ENCODE measurements at places on chromosomes 11 and 22.
A peak's percentile ranks its signal among the peaks of the same experiment; 100 is the strongest.

DNA sequence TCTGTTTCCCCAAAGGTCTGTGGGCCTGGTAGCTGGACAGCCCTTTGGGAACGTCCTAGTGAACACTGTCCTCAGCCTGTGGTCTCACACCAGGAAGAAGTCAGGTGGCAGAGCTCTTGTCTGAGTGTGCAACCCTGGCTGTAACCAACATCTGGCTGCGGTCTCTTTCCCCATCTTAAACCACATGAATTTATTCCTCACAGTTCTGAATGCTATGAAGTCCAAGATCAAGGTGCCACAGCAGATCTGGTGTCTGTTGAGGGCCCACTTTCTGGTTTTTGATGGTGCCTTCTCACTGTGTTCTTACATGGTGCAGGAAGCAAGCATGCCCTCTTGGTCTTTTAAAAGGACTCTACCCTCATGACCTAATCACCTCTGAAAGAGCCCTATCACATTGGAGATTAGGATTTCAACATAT is 2.7 kb downstream of the UPB1 start:
- DNase-seq, result no peak

DNA sequence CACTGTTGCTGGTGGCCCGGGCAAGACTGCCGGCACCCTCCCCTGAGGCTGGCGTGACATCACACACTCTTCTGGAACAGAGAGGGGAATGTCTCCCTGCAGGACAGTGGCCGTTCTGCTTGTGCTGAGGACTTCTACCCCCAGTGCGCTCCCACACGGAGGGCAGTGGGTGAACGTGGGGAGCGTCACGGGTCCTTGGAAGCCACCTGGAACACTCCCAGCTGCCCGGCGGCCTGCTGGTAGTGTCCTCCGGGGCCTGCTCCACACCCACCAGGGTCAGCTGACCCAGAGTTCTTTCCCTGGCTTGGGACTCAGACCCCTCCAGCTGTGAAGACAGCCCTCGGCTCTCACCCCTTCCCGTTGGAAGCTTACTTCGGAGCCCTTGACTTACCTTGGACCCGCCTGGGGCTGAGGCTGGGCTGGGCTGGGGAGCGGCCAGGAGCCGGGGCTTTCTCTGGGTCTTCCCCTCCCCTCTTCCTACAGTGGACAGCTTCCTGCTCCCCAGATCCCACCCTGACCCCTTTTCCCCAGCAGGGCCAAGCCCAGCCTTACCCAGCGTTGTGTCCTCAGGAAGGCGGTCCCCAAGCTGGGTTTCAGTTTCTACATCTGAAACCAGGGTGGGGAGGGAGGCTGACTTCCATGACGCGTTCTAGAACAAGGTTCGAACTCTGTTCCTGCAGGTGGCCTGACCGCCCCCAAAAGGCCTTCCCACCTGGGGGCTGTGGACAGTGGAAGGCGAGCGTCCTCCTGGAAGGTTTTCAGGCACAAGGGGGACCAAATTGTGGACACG is 14.8 kb upstream of the GAL start:
- no peak for DNase-seq

DNA sequence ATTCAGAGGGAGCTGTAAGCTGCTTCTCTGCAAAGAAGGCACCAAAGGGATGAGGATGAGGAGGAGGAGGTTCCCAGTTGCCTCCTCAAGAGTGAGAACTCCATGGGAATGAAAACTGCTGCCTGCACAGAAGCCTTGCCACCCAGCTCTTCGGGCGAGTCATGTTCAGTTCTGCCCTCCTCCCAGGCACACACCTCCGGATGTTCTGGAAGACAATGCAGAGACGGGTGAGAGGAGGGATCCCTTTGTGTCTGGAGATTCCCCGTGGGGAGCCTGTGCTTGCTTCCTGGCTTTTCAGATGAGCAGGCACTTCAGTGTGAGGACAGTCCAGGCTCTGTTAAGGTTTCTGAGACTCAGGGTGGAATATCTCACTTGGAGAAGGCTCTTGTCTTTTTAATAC is 295.6 kb downstream of the DDX10 start:
- peak; percentile 42 for DNase-seq

DNA sequence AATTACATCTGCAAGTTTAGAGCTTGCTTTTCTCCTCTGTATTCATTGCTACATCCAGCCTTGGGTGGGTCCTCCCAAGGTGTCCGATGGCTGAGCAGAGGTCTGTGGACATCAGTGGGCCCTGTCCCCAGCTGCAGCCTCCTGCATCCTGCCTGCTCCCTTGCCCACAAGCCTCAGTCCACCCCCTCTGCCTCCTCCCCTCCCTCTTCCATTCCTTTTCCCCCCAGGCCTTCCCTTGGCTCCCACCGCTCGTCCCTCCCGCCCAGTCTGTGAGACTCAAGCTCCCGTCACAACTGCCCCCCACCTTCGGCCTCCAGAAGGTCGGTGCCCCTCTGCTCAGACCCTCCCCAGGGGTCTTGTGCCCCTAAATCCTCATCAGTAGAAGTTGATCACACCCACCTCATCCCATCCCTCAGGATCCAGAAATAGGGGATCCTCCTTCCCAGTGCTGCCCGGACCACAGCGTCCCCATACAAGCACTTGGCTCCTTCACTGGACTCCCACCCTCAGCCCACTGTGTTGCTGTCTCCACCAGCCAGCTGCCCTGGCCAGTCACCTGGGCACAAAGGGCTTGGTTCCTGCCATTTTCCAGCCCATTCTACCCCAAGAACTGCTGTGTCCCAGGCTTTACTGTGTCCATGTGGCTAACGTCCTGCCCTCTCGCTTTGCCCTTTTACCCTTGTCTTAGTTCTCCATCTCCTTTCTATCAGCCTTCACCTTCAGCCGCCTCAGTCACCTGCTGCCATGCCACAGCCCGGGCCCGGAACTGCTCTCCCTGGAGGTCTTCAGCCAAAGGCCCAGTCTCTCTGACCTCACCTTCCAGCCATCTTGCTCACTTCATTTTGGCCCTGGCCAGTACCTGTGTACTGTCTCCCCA is 2.2 kb upstream of the OMP start:
- no peak for DNase-seq

DNA sequence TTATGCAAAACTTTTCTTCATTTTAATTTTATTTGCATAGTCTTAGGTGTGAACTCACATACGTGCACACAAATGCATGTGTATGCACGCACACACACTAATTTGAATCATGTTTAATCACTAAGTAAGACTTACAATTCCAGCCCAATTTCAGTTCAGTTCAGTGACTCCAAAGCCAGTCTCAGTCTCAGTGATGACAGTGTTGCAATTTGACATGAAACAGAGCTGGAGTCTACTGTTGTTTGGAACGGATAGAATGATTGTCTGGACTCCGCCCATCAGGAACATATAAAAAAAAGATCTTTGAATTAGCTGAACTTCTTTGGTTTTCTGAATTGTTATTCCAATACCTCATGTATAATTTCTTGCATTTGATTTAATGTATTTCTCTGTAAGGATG is 14.9 kb upstream of the OR51S1 start:
- no peak for DNase-seq

GRCh38 chr11:116333001-116333535 is 439.7 kb downstream of the BUD13 start:
- no peak for DNase-seq

- DNase-seq, result no peak
Observed at GRCh38 chr22:37354670-37355069, 72.4 kb downstream of the CYTH4 start.

- no peak for DNase-seq
Observed at GRCh38 chr11:110491577-110492320, 62.0 kb downstream of the FDX1 start.

DNA sequence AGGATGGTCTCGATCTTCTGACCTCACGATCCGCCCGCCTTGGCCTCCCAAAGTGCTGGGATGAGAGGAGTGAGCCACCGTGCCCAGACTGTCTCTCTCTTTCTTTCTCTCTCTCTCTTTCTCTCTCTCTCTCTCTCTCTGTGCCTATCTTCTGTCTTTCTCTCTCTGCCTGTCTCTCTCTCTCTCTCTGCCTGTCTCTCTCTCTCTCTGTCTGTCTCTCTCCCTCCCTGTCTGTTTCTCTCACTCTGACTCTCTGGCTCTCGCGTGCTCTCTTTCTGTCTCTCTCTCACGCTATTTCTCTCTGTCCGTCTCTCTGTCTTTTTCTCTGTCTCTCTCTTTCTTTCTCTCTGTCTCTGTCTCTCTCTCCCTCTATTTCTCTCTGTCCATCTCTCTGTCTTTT is 3911.2 kb upstream of the OR11H1 start:
- DNase-seq, result no peak

- DNase-seq, result peak; percentile 48
Observed at GRCh38 chr11:26297189-26297975, 34.5 kb upstream of the ANO3 start.

GRCh38 chr11:119644502-119644901 is 84.5 kb downstream of the NECTIN1 start:
- no peak for DNase-seq

DNA sequence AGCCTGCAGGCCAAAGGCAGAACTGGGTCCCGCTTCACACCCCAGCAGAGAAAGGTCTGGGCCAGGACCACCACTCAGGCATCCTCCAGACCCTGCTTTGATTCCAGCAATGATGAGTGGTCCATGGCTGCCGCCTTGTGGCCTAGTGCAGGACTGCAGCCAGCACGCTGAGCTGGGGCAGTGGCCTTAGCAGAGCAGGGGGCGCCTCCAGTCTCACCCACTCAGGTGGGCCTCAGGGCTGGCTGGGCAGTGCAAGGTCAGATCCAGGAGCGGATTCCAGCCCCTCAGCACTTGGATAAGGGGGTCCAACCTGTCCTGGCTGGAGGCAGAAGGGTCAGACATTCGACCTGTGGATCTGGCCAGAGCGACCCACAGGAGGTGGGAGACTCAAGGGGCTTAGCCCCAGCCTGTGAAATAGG is 9.6 kb upstream of the PDE2A start:
- peak; percentile 43 for DNase-seq

- DNase-seq, result no peak
Observed at GRCh38 chr11:64157631-64158394, 8.1 kb downstream of the MACROD1 start.
